ENCODE measurements at places on chromosomes 12 and 14. TPM values are rescaled to one million over a fixed set of nuclear protein-coding genes. Genes with fewer than 3 reads are reported as not detected.

KLRC3 gene
- not detected for total RNA-seq

SOAT2 gene
- not detected for total RNA-seq

HOXC11 gene
- total RNA-seq, result not detected

STON2 gene
- total RNA-seq, result 30.4 TPM

DNA sequence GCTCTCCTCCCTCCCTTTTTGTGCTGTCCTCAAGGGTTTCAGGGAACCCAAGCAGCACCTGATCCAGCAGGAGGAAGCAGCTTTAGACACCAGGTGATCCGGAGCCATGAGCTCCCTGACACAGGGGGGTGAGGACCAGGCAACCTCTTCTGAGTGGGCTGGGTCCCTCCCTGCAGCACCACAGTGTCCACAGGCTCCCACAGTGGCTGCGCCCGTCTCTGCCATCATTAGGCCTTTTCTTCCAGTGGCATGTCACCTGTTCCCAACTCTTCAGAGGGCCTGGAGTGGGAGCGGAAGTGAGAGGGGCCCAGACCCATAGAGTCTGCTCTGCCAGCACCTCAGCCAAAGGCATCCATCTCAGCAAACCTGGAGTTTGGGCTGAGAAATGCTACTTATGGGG lies 421 bp upstream of the KRT76 start:
- DNase-seq, result no peak

- no peak for DNase-seq
Measured at GRCh38 chr12:45981075-45981837, 9.1 kb downstream of the SCAF11 start.

DNA sequence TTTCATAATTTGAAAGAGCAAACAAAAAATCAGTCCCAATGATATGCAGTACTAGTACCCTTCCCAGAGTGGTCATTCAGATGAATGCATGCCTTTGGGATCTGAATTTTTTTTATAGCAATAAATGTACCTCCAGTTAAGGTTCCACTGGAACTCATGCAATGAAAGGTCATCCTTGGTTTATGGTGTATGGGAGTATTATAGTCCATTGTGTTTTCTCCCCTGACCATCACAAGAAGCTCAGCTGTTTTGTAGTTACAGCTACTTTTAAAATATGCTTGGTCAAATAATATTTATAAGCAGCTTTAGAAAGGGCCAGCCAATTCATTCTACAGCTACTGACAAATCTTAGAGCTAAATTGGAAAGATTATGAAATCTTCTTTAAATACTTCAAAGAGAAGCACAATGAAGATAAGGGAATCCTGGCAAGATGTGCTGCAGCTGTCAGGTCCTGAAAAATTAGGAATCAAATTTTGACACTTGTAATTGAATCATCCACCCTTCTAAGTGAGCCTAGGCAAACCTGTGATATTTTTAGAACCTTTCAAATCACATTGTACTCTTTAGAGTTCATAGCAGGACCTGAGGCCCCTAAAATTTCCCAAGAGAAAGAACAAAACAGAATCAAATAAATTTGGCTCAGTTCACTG lies 46.5 kb downstream of the IFT81 start:
- DNase-seq, result no peak
